ENCODE measurements at places on chromosomes 5 and 9.

GRCh38 chr5:11791792-11792191 is 112.5 kb downstream of the CTNND2 start:
- DNase-seq = no peak

DNA sequence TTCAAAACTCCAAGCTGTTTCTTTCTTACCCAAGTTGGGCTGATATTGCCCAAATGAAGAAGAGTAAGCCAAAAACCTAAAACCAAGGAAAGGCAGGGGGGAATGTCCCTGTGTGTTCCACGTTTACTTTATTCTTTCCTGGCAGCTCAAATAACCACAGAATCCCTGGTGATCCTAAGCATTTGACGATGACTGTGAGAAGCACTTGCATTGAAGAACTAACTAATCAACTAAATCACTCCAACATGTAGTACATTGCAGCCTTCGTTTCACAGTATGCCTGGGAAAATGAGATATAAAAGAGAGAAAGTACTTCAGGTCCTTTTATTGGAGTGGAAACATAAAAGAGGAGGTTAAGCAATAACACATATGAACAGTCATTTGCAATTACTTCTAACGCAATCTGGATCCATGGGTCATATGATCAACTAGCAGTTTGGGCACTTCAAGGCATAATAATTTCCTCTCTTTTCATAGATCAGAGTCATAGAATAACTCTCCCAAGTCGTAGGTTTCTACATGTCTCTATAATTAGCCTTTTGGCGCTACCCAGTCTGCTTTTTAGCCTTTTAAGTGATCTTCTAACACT is 338.4 kb downstream of the TMEM167A start:
- DNase-seq = no peak

GRCh38 chr9:121638901-121639592 is 12.4 kb upstream of the DAB2IP start:
- no peak for DNase-seq

DNA sequence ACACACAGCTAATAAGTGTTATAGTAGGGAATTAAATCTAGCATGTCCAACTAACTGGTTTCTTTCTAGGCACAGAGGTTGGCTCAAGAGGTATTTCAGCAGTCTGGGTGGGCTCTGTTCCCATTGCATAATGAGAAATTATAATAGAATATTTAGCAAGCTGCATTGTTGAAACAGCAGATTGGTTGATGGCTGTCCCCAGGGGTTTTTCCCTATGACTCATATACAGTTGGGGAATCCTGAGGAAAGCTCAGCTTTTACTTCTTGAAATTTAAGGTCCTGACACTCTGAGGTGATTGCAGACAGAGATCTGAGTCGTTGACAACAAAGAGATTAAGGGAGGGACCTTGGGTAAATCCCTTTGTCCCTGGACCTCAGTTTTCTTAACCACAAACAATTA is 38.3 kb upstream of the TNFSF8 start:
- DNase-seq = peak; percentile 31

DNA sequence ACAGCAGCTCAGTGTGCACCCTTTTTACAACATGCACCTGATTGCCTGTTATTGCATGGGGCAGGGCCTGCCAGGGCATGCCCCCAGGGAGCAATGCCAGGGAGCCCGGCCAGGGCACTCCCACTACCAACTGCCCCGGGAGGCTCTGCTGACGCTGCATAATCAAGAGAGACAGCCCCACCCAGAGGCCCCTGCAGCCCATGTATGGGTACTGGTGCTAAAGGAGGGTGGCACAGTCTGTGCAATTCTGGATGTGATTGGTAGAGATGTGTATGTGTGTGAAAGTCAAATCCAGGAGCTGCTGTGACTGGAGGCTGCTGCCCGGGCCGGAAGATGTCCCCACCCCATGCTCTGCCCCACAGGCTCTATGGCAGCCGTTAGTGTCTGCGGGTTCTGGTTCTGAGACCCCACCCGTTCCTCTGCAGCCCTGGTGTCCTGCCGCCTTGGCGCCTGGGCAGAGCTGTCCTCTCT is 3.9 kb upstream of the NEURL1B start:
- DNase-seq = no peak

- no peak for DNase-seq
These were observed 27.3 kb downstream of the SHB start for GRCh38 chr9:38041564-38042243.

All from CD4-positive, alpha-beta T cell treated with Interleukin-4 for 1 hour (primary cell).